Tibial artery (tissue), 4 donors: ENCODE measurements at places on chromosomes 5 and 9.

DNA sequence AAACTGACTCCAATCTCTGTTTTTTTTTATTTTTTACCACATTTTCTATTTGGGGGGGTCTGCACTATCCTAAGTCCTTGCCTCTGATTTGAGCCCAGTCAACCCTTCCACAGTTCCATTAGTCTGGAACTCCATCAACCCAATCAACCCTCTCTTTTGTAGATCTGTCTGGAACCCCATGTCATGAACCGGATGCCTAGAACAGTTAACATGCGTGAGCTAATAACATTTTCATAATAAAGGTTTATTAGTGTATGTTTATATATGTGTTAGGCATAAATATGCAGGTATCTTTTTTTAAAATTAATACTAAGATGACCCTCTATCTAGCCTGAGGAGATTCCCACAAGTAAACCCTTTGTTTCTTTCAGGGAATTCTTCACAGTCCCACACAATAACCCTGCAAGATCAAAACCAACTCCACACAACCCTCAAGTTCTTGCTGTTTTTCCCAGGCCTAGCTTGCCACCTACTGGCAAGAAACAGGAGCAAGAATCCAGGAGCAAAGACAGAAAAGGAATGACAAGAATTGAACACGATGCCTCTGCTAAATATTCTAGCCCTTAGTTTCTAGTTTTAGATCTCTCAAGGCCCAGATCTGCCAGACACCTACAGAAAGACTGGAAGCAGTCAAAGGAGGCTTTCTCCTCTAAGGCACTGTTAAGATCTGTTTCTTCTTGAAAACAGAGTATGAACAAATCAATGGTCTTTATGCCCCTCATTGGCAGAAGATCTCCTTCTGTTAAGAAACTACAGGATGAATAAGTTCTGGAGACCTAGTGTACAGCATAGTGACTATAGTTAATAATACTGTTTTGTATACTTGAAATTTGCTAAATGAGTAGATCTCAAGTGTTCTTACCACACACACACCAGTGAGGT lies 100.4 kb downstream of the TRIM36 start:
- DNase-seq: no peak

GRCh38 chr9:18768951-18769622 lies 263.9 kb downstream of the SAXO1 start:
- no peak for DNase-seq

- no peak for DNase-seq
These were observed 1.4 kb downstream of the ZBTB26 start for GRCh38 chr9:122929796-122930354.

- DNase-seq: no peak
These were observed 601.5 kb downstream of the IRX1 start for GRCh38 chr5:4197151-4197550.

GRCh38 chr5:122999947-123000563 lies 36.5 kb downstream of the PPIC start:
- peak; percentile 34 for DNase-seq

DNA sequence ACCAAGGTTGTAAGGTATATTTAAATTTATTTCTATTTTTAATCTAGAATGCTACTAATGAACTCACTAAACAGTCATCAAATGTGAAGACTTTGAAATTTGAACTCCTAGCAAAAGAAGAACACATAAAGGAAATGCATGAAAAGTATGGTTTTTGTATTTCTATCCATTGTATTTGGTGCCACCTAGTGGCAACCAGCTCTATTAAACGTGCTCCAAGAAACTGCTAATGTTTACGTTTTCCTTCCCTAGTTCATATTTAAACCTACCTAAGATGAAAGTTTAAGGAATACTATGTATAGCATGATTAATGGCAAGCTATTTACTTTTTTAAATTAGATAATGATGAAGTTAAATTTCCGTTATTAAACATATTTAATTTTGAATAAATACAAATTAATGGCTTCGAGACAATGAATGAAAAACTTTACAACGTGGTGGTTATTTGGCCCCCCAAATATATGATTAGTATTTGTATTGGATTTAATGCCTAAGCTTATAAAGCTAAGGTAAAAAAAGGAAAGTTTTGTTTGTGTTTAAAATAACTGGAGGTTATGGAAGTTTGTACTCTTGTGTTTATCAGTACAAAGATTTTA lies 115.9 kb upstream of the SH3GL2 start:
- DNase-seq: no peak

- no peak for DNase-seq
These were observed 1079.9 kb upstream of the ACO1 start for GRCh38 chr9:31304576-31304975.

GRCh38 chr5:159884917-159885620 lies 31.2 kb upstream of the ADRA1B start:
- no peak for DNase-seq

- DNase-seq: no peak
These were observed 2.8 kb upstream of the TIFAB start for GRCh38 chr5:135454946-135455345.

GRCh38 chr5:79521156-79521555 lies 7.2 kb upstream of the HOMER1 start:
- DNase-seq: no peak

GRCh38 chr5:55868846-55869245 lies 17.7 kb downstream of the IL31RA start:
- no peak for DNase-seq

DNA sequence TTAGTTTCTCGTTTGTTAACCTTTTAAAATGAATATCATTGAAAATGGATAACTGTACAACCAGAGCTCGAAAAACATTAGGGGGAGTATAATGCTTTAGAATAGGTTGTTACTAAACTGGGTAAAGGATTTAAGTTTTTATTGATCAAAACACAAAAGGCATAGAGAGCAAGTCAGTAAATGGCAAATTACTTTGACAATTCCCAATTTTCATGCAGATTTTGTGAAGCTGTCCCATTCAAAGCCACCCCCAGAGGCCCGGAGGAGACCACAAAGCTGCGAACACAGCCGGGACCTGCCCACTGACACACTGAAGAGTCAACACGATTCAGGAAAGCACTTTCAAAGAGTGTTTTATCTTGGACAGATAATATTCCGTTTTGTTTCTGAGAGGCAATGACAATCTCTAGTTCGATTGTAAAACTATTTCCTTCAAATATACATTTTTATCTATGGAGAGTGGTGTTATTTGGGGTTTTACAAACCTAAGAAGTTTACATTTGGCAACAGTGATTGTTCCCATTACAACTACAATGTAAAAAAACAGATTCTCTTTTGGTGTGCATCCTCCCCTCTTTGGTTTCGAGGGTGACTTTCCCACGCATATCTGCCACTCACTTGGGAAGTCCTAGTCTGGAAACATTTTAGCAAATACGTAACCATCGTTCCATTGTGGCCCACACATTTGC lies 182.6 kb upstream of the TBCA start:
- DNase-seq: no peak

DNA sequence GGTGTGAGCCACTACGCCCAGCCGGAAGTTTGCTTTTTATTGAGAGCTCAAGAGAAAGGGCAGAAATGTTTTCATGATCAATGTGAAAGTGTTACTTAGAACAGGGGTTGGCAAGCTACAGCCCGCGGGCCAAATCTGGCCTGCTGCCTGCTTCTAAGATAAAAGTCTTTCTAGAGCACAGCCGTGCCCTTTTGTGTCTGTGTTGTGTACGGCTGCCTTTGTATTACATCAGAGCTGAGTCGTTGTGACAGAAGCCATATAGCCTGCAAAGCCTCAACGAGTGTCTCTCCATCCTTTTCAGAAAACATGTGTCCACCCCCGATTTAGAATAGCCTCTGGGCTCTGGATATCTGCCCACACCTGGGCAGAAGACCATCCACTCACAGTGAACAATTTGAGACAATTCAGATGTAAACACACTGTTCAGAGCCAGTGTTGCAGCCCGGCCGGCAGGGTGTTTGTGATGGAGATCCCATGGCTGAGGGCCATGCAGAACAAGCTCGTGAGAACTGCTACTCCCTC lies 28.8 kb downstream of the AK8 start:
- no peak for DNase-seq

- DNase-seq: no peak
These were observed 2.3 kb downstream of the ALAD start for GRCh38 chr9:113398796-113399195.

DNA sequence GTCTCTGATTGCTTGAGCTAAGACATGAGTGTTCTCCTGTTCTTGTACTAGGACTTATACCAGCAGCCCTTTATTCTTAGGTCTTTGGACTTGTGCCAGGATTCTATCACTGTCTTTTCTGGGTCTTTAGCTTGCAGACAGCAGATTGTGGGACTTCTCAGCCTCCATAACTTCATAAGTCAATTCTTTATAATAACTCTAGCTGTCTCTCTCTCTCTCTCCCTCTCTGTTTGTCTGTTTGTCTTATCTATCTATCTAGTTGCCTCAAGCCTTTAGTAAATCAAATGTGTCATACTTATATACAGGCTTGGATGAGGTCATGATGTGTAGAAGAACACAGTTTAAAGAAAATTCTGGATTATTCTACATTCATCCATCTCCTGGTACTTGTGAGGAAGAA lies 11.5 kb upstream of the ANKRD55 start:
- DNase-seq: no peak

- DNase-seq: no peak
These were observed 158.1 kb downstream of the FER start for GRCh38 chr5:108905805-108906204.

DNA sequence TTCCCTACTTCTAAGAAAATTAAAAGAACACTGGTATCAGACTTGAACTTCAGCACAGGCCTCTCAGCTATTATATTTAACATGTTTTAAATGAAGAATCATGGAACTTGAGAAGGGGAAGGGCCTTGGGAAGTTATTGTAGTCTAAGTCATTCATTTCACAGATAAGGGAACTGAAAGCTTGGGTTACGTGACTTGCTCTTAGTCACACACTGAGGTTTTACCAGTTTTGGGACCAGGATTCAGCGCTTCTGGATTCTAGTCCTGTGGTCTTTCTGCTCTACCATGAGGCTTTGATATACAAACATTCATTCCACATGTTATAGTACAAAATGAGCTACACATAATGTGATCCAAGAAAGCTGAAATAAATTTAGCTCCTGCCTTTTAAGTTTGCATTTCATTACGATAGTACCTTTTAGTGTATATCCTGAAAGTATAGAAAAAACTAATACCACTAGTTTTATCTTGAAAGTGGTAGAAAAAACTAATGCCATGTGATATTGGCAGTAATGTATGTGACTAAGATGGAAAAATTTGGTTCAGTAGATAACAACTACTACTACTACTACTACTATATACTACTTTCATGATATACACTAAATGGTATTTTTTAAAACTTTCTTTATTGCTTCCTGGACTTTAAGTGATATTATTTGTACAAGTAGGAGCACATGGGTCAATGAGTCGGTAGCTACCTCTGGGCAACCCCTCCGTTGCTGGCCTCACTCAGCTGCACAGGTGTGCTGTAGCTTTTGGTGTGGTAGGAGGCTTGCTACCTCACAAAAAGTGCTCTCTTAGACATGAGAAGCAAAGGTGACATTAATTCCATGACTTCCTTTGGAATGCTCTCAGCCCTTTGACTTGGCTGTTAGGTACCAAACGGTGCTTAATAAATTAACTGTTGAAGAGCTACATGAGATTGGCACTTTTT lies 40.7 kb downstream of the F2RL2 start:
- DNase-seq: no peak

DNA sequence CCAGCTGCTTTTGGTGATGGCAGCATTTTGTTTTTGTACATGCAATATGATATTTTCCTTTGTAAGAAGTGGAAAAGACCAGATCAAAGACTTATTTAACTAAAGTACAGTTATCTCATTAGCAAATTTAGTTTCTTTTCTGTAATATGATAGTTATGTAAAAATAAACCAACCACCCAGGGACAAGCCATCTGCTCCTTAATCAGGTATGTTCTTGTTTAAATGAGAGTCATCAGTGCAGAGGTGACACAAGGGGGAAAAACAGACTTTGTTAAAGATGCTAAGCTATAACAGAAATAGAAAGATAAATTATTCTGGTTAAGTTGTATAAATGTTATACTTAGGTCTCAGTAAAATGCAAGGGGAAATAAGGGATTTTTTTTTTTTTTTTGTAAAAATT lies 805.7 kb upstream of the SEMA6A start:
- no peak for DNase-seq

DNA sequence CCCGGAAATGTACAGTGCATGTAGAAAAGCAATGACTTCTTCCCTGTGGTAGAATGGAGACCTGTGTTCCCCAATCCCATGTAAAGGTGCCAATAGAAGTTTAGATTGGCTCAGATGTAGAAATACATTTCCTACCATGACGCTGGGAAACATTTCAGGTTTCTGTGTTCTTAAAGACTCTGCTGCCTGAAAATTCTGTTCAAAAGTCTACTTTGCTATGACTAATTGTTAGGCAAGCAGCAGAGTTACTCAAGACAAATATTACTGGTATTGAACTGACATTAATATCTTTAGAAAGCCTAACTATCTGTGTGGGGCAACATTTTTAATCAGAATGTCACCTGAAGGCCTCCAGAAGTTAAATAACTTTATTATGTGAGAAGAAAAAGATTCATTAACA lies 75.5 kb upstream of the ELL2 start:
- DNase-seq: no peak

GRCh38 chr5:133150909-133151544 lies 99.2 kb downstream of the HSPA4 start:
- no peak for DNase-seq

GRCh38 chr9:9352877-9353481 lies 1259.8 kb downstream of the PTPRD start:
- DNase-seq: no peak

- no peak for DNase-seq
These were observed 441.6 kb downstream of the GADD45G start for GRCh38 chr9:90046317-90046861.

- peak; percentile 17 for DNase-seq
These were observed 104.0 kb downstream of the COL23A1 start for GRCh38 chr5:178486239-178486641.

GRCh38 chr5:23332650-23333251 lies 174.7 kb upstream of the PRDM9 start:
- DNase-seq: no peak

- no peak for DNase-seq
These were observed 9.2 kb upstream of the TAF1L start for GRCh38 chr9:32644698-32645097.

DNA sequence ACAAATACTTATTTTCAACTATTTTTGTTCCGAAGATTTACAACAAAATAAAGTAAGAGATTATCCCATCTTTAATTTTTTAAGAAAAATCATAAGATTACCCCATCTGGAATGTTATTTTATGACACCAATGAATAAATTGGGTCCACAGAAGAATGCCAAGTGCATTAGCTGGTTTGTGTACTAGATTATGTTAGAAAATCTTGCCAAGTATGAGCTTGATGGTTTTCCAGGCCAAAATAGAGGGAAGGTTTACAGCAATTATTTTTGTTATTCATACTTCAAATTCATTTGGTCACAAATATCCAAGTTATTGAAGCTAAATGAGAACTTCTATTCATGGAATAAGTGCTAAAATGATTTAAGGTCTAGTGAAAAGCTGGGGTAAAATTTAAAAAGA lies 109.4 kb upstream of the DMRTA1 start:
- no peak for DNase-seq
